ENCODE measurements at places on chromosomes 3 and 15.

DNA sequence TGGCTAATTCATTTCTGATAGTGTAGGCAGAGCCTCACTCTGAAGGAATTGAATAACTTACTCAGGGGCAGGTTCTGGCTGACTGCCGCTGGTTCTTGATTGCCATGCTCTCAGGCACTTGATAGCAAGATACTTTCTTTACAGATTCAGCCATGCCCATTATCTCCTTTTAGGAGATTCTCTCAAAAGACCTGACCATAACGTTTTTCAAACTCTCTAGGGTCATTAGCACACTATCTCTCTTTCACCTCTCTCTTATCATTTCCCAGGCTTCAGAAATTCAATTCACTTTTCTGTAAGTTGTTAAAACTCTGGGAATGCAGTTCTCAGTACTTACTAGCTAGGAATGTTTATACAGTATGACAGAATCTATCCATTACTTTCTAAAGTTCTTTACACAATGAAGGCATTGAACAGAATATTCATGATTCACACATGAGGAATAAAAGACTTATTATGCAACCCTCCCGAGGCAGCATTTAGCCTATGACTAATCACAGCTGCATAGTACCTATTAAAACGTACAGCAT is 850.3 kb upstream of the CADM2 start:
- no peak for DNase-seq

DNA sequence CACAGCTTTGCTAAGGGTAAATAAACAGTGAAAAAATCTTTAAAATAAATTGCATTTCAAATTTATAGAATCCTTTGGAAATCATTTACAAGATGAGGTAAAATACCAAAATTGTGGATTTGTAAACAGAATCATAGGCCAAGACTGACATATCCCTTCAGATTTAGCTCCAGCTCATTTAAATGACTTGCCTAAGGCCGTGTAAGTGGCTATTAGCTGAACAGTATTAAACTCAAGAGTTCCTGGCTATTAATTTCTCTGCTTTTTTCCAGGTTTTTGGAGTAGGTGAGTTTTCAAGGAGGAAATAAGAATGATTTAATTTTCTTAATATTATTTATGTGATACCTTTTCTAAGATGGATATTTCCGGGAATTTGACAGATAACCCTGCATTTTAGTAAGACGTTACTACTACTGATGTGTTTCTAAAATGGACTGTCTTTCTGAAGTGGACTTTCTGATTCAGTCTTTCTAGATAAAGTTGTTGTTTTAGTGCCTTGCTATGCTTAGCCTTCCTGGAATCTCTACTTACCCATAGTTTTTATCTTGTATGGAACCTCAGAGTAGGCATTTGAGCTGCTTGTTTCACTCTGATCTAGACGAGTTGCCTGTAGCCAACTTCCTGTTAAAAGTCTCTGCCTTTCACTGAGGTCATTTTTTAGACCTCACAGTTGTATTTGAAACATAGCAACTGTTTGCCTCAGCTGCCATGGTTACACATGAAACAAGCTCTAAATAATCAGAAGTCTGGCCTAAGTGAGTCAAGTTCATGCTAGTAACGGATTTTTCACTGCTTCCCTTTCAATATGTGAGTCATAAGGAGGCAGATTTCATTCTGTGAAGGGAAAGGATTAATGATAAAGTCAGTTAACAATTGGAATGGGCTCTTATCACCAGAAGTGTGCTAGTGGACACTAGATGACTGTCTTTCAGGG is 127.0 kb downstream of the KLHL25 start:
- DNase-seq = no peak

DNA sequence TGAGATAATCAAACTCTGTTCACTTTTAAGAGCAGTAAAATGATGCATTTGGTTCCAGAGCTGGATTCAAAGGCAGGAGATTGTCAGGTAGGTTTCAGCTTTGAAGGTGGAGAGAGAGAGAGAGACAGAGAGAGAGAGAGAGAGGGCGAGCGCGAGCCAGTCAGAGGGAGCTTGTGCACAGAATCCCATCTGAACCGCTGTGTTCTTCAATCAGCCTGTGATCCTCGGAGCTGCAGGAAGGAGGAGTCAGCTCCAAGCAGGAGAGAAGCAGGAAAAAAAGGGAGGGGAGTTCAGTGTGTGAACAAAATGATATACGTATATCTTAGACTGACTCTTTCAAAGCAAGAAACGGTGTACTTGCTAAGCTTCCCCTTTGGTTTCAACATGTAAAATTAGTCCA is at the start of gene GPR149:
Gene GPR149 (minus strand): TSS at position 177 of the 400 bp plus-strand sequence. CDS start 575 bp downstream, outside the sequence.
- DNase-seq = no peak

GRCh38 chr15:49171790-49172189 is 1.7 kb downstream of the GALK2 start:
- no peak for DNase-seq

DNA sequence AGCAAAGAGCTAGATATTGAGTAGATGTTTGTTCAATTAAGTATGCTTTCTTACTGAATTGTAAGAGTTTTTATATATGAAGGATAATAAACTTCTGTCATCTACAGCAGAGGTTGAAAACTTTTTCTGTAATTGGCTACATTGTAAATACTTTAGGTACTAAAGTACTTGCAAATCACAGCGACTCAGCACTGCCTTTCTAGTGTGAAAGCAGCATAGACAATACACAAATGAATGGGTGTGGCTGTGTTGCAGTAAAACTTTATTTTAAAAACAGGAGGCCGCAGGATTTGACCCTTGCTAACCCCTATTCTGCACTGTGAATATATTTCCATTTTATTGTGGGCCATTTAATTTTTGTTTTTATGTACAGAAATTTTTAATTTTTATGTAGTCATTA is 104.3 kb upstream of the TMC3 start:
- no peak for DNase-seq

DNA sequence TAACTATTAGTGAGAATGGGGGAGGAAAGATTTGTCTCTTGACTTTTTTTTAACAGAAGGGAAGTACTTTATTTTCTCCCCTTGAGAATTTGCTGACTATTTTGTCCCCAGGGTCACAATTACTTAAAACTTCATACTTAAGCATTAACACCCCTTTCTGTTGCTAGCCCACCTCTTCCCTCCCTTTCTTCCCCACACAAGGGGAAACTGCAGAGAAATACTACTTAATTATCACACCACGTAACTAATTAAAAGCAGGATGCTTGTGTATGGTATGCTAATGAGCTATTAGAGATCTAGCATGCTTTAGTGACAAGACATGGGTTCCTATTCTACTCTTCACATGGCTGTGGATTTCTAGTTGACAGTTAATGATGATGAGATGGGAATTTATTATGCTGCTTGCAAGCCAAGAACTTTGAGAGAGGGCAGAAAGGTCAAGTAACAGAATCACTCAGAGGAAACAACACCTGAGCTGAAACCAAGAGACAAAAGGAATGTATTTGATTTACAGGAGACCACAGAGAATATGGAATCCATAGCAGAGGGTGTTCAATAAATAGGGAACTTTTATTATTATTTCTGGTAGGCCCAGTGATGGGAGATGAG is 179.2 kb downstream of the LSAMP start:
- DNase-seq = no peak

DNA sequence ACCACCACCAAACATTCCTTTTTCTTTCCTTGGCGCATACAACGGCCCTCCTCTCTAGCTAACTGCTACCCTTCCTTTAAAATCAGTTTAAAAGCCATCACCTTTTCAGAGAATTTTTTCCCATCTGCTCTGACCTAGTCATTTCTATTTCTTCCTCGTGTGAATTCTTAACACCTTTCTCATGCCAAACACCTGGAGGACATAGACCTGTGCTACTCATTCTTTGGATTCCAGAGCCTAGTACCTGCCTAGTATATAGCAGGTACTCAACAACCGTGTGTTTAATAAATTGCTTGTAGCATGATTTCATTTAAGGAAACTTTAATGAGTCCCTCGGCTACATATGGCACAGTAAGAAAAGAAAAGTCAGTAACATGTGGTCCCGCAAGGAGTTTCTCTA is 2.0 kb upstream of the TPM1 start:
- no peak for DNase-seq

- DNase-seq = no peak
Observed at GRCh38 chr3:30680789-30681648, 74.6 kb downstream of the TGFBR2 start.

DNA sequence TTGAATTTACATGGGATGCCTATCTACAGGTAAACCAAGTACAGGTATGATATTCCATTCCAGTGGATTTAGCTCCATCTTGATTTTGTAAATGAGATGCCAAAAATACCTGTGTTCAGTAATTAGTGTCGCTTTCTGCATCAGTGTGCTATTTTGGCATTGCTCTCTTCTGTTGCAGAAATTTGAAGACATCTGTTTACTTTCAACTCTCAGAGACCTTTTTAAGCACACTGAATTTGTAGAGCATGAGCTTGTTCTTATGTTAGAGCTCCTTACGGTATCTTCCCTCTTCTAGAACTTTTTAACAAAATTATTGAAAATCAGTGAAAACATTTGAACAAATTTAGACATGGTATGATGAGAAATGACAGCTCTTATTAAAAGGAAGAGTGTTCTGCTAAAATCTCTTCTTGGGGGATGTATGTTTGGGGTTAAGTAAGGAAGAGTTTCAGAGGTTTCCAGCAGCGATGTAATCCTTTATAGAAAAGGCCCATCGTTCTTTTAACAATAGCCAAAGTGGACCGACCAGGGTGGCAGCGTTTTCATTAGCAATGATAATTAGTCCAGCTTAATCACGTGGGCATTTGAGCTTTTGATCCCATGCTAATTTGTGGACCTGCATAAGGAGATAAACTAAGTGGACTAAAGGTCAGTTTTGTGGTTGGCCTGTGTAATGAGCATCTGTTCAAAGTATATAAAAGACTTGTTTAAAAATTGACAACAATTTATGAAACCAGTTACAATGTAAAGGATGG is 385.4 kb downstream of the PTPRG start:
- no peak for DNase-seq

DNA sequence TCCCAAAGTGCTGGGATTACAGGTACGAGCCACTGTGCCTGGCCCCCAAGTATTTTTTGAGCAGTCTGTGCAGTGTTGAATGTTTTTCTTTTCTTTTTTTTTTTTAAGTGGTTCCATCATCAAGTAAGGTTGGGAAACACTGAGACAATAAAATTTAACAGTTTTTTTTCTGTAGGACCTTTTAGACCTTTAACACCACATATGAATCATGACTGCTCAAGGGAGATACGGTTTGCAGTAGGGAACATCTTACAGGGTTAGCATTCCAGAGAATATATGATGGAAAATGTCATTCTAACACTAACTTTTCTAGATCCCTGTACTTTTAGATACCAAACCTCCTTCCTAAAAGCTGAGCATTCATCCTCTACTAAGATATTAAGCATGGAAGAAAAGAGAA is 41.7 kb downstream of the SNX4 start:
- no peak for DNase-seq

Measured in SHP77 (cell line).